ENCODE measurements at places on chromosomes 12 and 14.

DNA sequence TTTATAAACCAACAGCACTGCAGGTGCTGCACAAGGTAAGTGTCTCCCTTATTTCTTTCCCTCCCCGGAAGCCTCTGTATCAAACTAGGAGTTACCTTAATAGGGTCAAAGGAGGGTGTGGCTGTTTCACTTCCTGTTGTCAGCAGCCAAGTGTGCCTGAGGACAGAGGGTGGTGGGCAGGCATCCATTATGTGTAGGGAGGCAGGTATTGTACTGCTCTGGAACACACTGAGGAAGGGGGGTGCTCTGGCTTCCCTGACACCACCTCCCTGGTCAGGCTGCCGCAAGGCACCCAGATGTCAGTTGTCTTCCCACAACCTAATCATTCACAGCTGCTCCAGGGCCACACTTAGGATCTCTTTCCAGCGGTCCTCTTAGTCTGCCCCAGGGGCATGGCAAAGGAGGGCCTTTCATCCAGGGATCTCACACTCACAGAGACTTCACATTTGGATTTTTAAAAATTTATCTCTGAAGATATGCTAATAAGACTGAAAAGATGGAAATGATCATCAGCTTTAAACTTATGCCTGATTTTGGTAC lies 132.0 kb upstream of the ARHGAP5 start:
- no peak for DNase-seq

GRCh38 chr12:108468196-108468968 lies 46.7 kb upstream of the FICD start:
- DNase-seq: peak; percentile 1

- DNase-seq: no peak
Measured at GRCh38 chr12:122029620-122030423, 8.1 kb downstream of the BCL7A start.

DNA sequence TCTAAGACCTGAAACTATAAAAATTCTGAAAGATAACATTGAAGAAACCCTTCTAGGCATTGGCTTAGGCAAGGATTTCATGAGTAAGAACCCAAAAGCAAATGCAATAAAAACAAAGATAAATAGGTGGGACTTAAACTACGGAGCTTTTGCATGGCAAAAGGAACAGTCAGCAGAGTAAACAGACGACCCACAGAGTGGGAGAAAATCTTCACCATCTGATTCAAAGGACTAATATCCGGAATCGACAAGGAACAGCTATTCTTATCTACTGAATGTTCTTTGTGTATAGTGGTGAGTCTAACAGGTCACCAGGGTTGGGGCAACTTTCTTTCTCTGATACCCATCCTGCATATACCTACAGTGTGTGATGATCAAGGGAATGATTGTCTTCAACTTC lies 198.6 kb downstream of the CCDC91 start:
- no peak for DNase-seq

GRCh38 chr12:25712169-25712568 lies 159.1 kb upstream of the LMNTD1 start:
- no peak for DNase-seq

Measured in retinal pigment epithelial cell (primary cell).